ENCODE measurements at places on chromosomes 5 and 9.

- H3K4me1 ChIP-seq, result peaks cover 28% of the 10 kb centered on the region
- H3K4me3 ChIP-seq, result no peak overlapping the region
- no peak for DNase-seq
- H3K36me3 ChIP-seq, result no peaks in the 10 kb centered on the region
- no peak overlapping the region for H3K27ac ChIP-seq
- H3K27me3 ChIP-seq, result peaks cover 6% of the 10 kb centered on the region
Observed at GRCh38 chr5:169303119-169303515, 2.2 kb upstream of the SLIT3 start.

DNA sequence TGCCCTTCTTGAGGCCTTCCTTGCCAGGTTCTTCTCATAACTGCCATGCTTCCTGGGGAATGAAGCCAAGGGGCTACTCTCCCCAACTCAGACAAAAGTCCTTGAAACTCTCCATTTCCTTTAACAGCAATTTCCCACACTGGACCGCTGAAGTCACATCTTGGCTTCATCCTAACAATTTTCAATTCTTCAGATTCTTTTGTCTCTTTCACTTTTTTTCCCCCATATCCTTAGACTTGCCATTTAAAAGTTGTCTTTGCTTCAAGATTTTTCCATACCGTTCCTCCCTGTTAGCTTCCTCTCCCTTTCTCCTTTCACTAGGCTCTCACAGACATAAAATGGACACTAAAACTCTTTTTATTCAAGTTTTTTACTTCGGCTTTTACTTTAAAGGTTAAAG lies 93.1 kb upstream of the ITGA1 start:
- peaks cover 11% of the 10 kb centered on the region for H3K4me1 ChIP-seq
- no peaks in the 10 kb centered on the region for H3K36me3 ChIP-seq
- H3K27me3 ChIP-seq, result no peaks in the 10 kb centered on the region
- H3K4me3 ChIP-seq, result no peak overlapping the region
- H3K27ac ChIP-seq, result no peak overlapping the region
- DNase-seq, result peak; percentile 48

- H3K4me1 ChIP-seq, result peaks cover 1% of the 10 kb centered on the region
- no peak overlapping the region for H3K27ac ChIP-seq
- H3K27me3 ChIP-seq, result no peaks in the 10 kb centered on the region
- no peak overlapping the region for H3K4me3 ChIP-seq
Observed at GRCh38 chr5:56108246-56108645, 113.5 kb upstream of the IL6ST start.

DNA sequence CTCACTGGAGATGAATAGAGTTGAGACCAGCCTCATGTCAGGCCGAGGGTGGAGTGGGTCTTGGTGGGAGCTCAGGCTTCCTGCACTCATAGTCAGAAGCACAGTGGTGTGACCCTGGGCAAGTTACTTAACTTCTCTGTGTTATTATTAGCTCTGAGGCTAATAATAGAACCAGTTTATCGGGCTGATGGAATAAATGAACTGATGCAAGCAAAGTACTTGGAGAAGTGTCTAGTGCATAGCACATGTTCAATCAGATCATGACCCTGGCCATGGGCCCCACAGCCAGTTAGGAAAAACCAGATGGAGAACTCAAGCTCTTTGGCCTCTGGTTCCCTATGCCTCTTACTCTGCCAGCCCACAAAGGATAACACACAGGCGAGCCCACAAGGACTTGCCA lies 45.3 kb upstream of the OSMR start:
- H3K27ac ChIP-seq, result no peak overlapping the region
- H3K4me3 ChIP-seq, result no peak overlapping the region
- H3K4me1 ChIP-seq, result peaks cover 7% of the 10 kb centered on the region
- no peaks in the 10 kb centered on the region for H3K27me3 ChIP-seq
- peak; percentile 59 for DNase-seq

- H3K4me3 ChIP-seq, result no peak overlapping the region
- H3K36me3 ChIP-seq, result no peaks in the 10 kb centered on the region
- no peak for DNase-seq
- no peaks in the 10 kb centered on the region for H3K27me3 ChIP-seq
- H3K4me1 ChIP-seq, result no peaks in the 10 kb centered on the region
Observed at GRCh38 chr5:111704452-111705085, 52.4 kb downstream of the NREP start.

GRCh38 chr5:160565376-160565775 lies 143.7 kb downstream of the PTTG1 start:
- H3K4me1 ChIP-seq, result no peaks in the 10 kb centered on the region
- DNase-seq, result no peak
- no peak overlapping the region for H3K27ac ChIP-seq
- H3K27me3 ChIP-seq, result no peaks in the 10 kb centered on the region
- H3K36me3 ChIP-seq, result no peaks in the 10 kb centered on the region

Measured in lung (tissue), 17 donors.